ENCODE measurements at places on chromosomes 13 and 19.

GRCh38 chr13:110306340-110306959, 507 bp downstream of the COL4A1 start:
- DNase-seq, result no peak

DNA sequence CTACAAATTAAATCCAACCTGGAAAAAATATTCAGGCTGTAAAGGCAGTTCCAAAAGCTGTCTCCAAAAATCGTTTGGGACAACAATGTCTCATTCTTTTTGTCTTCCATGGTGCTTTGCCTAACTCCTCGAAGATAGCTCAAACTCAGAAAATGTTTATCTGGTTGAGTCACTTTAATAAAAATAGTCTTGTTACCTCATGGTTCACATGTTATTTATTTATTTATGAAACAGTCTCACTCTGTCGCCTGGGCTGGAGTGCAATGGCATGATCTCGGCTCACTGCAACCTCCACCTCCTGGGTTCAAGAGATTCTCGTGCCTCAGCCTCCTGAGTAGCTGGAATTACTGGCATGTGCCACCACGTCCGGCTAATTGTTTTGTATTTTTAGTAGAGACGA, 4.9 kb upstream of the BRD4 start:
- DNase-seq, result no peak

DNA sequence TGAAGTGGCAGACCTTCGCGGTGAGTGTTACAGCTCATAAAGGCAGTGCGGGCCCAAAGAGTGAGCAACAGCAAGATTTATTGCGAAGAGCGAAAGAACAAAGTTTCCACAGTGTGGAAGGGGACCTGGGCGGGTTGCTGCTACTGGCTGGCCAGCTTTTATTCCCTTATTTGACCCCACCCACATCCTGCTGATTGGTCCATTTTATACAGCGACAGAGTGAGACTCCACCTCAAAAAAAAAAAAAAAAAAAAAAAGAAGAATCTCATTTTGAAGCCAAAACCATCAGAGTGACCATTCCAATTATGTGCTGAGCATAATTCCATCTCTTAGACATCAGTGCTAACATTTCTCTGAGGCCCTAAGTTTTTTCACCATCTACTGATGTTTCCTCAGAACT, 1.9 kb upstream of the ZNF552 start:
- peak; percentile 15 for DNase-seq

DNA sequence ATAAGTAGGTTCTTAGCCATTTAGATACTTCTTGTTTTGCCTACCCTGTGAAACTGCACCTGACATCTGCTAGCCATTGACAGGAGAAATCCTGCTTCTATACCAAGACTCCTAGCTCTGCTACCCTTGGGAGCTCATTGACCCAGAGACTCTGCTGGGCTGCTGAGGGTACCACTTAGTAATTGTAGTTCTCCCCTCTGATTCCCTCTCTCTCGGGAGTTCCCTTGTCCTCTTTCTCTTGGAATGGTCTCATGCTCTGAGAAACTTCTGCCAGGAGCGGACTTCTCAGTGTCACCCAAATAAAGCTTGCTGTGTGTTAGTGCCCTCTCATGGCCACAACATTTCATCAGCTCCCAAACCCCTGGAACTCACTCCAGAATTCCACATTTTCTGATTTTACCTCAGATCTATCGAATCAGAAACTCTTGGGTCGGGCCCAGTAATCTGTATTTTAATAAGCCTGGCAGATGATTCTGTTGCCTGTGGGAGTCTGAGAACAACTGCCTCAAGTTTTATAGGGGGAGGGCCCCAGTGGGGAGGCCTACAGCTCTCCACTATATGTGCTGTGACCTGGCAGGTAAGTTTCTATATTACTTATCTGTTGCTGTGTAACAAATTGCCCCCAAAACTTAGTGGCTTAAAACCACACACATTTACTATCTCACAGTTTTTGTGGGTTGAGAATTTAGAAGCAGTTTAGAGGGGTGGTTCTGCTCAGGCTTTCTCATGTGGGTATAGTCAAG, 221.1 kb downstream of the TDRD3 start:
- DNase-seq, result no peak

DNA sequence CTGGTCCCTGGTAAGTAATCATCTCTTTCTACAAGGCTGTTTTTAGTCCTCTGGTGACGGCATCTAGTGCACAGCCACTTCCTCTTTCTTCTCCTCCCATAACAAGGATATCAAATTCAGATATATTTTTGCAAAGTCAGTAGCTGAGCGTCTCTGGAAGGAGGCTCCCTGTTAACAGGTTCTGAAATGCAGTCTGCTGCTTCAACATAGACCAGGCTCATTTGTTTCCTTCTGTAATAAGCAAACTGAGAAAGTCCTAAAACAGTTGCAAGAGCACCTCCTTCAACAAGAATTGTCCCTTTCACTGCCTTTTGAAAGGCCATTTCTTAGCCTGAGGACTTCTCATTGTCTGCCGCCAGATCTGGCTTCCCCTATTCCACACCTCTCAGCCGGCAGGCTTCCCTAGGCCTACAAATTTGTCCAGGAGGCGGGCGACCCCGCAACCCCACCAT, 7.4 kb upstream of the ZSCAN5A start:
- no peak for DNase-seq

GRCh38 chr19:2327773-2328400, 499 bp downstream of the LSM7 start:
- DNase-seq, result peak; percentile 82

- DNase-seq, result no peak
Measured at GRCh38 chr19:35080613-35081170, 34.9 kb upstream of the FXYD3 start.

- DNase-seq, result peak; percentile 14
Measured at GRCh38 chr19:19417628-19418245, 12.3 kb downstream of the GATAD2A start.

GRCh38 chr13:97360610-97361009, 73.4 kb upstream of the RAP2A start:
- no peak for DNase-seq
